ENCODE measurements at places on chromosomes 11 and 22.

GRCh38 chr22:49087198-49087597 is 740.5 kb downstream of the BRD1 start:
- DNase-seq: no peak

- no peak for DNase-seq
Measured at GRCh38 chr11:70281156-70281609, 10.7 kb downstream of the PPFIA1 start.

GRCh38 chr22:43819931-43820640 is 8.0 kb upstream of the EFCAB6 start:
- no peak for DNase-seq

DNA sequence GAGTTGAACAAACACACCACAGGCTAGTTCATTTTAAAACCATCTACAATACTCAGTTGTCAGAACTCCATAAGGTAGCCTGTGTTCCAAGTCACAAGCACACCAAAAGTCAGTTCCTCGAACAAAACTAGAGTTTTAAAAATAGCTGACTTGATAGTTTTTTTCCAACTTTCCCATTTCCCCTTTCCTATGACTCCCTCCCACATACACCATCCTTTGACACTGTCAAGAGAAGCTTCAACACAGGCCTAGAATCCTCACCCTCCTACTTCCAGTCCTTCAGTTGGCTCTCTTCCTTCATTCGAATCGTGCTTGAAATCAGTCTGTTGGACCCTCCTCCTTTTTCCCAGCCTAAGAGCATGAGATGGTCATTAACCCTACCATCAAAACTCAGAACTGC is 105.7 kb upstream of the AKIP1 start:
- DNase-seq: no peak

DNA sequence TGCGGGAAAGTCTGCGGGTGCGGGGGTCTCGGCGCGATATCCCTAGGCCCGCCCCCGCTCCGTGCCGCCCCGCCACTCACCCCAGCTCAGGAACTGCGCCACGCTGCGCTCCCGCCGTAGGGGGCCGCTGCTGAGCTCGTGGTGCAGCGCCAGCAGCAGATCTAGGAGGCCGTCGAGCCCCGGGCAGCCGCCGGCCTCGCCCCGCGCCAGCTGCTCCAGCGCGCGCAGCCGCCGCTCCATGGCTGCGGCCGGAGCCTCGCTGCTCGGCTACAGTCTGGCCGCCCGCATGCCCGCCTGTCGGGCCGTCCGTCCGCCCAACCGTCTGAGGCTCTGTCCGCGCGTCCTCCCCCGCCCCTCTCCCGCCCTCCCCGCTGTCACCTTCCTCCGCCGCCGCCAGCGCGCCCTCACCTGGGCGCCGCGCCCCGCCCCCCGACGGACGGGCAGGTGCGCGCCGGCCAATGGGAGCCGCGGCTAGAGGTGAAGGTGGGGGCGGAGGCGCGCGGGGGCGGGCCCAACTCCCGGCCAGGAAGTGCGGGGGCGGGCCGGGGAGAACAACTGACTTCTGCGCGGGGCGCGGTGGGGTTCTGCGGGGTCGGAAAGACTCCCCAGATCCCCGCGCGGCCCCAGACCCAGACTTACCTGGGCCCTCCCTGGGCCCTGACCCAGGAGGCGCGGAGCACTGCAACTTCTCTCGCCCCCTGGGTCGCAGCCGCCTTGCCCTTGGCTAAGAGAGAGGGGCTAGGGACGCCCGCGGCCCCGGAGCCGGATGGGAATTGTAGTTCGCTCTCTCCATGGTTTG is at the start of gene CDC42BPG:
Gene CDC42BPG, minus strand, starts transcription at position 324 of the 799 bp plus-strand sequence. Its CDS starts 84 bp downstream, at position 240.
- peak; percentile 82 for DNase-seq

DNA sequence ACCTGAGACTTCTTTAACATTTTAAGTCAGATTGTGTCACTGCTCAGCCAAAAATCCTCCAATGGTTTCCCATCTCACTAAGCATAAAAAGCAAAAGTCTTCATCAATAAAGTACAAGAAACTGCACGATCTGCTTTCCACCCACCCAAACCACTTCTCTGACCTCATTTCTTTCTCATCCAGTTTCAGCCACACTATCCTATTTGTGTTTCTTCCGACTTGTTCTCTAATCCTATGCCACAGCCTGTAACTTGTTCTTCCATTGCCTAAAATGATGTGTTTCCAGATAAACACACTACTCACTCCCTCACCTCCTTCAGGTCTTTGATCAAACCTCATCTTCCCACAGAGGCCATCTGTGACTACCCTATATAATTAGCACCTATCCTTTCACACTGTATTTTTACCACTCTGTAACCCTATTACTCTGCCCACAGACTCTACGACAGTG is 28.4 kb downstream of the ARHGAP32 start:
- no peak for DNase-seq

DNA sequence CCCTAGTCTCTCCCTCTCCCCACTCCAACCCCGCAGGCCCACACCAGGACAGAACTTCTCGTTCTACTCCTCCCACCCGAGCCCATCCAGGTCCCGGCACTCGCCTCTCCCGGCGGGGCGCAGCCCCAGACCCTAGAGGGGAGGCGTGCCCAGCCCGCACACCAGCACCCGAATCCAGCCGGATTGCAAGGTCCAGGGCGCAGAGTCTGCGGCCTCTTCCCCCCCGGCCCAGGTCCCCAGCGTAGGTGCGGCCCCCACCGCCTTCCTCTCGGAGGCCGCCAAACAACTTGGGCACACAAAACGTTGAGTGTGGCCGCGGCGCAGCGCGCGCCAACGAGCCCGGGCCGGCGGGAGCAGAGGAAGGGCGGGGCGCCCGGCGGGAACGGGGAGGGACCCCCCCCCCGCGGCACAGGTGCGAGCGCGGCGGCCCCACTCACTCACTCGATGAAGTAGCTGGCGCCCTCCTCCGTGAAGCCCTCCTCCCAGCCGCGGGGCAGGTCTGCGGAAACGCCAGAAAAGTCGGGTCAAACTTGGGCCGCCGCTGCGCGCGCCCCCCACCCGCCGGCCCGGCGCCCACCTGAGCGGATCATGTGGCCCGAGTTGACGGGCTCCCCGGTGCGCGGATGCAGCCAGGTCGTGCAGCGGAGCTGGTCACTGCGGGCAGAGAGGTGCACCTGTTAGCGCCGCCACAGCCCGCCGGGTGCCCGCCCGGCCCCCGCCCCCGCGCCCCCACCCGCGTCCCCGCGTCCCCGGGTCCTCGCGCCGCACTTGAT is 480 bp downstream of the PLEKHA7 start:
- DNase-seq: peak; percentile 25

- DNase-seq: no peak
Measured at GRCh38 chr11:62172294-62172693, 17.7 kb upstream of the SCGB1D1 start.

GRCh38 chr11:133951327-133952198 is 5.2 kb downstream of the IGSF9B start:
- no peak for DNase-seq
